Activated naive CD4-positive, alpha-beta T cell (primary cell): ENCODE measurements at places on chromosomes 6 and 20.

GRCh38 chr20:63698739-63699465 is 2.5 kb downstream of the TNFRSF6B start:
- DNase-seq, result no peak

GRCh38 chr6:111861431-111861885 is 11.8 kb downstream of the FYN start:
- DNase-seq, result no peak

DNA sequence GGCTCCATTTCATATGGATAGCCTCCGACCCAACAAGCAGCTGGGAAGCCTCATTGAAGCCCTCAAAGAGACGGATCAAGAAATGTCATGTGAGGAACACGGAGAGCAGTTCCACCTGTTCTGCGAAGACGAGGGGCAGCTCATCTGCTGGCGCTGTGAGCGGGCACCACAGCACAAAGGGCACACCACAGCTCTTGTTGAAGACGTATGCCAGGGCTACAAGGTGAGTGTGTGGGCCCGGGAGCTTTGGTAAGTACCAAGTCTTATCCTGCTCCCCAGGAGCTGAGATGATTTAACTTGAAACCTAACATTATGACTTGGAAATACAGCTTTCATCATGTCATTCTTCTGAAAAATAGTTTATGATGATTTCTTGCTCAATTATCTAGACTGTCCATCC is 4.1 kb downstream of the TRIM38 start:
- no peak for DNase-seq

DNA sequence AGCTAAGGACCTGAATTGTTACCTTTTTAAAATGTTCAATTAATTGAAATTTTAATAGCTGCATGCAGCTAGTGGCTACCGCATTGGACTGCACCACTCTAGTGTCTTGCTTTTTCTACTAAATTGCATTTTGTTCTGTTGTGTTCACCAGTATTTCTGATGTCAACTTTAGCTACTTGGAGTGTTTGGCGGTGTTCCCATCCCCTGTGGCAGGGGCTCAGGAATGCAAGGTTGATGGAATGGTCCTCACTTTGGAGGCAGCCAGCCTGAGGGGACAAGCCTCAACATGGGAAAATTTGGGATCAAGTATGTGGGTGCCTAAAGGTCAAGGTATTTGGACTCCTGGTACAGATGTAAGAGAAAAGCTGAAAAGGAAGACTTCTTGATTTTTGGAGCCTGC is 230.1 kb upstream of the PRND start:
- no peak for DNase-seq

DNA sequence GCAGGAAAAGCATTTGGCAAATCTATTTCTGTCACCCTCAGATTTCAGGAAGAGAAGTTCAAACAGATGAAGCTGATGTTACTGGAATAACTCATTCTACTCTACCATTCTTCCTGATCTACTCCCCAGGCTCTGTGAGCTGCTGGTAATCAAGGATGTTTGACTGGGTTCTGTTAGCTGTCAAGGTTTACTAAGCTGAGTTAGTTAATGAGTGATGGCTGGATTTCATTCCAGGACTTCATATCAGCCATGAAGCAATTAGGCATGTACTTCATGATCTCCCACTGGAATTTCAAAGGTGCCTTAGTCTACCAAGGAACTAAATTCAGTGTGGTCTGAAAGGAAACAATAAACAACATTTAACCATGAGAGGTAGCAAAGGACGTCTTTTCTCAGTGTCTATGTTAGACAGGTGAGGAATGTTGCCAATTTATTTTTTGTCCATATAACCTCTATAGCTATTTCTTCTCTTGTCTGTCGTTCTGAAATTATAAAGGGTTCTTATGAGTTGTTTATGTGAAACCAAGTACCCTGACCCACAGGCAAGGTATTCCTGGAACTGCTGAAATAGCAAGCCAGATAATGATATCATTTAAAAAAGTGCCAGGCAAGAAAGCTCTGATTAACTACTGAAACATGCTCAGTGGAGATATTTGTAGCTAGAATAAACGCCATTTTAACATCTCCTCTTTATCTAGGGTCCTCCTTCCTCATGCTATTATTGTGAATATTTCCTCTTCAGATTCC is 112.9 kb downstream of the BACH2 start:
- no peak for DNase-seq

DNA sequence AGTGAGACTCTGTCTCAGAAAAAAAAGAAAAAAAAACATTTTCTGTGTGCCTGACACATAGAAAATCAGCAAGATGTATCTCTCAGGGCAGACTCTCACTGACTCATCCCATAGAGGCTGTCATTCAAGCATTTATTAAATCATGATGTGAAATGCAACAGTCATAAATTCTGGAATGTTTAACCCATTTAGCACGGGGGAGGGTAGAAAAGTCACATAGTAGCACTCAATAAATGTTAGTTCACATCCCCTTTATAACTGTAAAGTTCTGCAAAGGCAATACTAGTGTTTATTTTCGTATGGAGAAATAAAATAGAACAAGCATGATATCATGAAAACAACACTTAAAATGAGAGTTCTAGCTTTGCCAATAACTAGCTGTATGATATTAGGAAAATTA is 15.5 kb upstream of the CARMIL1 start:
- no peak for DNase-seq

DNA sequence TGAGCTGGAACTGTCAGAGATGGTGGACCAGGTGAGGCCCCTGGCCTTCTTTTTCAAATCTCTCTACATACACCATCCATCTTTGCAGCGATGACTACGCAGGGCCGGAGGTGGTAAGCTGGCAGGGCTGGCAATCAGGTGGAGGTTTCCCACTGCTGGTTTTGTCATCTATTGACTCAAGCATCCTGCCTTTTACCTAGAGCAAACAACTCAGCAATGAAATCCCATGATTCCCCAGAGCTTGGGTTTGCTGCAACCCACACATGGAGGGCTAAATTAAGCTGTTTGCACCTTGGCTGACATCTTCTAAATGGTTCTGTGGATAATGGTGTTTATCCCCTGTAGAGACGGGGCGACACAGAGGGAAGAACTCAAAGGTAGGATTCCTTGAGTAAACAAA is 170.2 kb downstream of the SCP2D1 start:
- DNase-seq, result no peak

- no peak for DNase-seq
Observed at GRCh38 chr6:112207131-112207530, 47.2 kb downstream of the LAMA4 start.

DNA sequence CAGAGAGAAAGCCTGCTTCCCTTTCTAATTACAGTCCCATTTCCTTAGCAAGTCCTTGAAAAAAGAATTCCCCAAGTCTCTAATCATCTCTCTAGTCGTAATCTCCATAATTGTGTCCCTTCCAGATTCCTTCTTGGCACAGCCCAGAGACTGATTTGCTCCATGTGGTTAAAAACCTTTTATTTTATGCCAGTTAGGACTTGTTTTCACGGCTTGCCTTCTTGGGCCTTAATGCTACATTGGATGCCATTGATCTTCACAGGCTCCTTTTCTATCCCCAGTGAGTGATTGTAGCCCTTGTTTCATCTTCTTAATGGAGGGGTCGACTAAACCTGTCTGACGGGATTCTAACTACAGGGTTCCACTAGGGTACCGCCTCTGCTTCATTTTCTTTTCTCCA is 650.6 kb upstream of the ARID1B start:
- DNase-seq, result no peak

- DNase-seq, result no peak
Observed at GRCh38 chr6:3351829-3352524, 93.2 kb downstream of the PSMG4 start.

DNA sequence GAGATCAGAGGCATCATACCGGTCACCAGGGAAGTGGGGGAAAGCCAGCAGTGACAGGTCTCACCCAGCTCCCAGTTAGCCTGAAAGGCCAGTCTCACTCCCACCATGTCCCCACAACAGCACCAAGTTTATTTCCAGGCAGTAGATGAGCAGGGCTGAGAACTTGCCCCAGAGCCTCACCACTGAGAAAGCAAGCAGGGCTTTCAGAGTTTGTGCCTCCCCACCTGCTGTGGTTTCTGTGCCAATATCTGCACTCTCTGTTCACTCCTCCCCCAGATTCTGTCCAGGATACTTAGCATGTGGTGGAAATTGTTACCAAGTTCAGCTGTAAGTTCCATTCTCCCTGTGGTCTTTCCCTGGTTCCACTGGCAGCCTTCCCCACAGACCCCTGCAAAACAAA is 255.0 kb upstream of the HTR1E start:
- no peak for DNase-seq

GRCh38 chr6:72746276-72746675 is 124.4 kb downstream of the KCNQ5 start:
- no peak for DNase-seq

DNA sequence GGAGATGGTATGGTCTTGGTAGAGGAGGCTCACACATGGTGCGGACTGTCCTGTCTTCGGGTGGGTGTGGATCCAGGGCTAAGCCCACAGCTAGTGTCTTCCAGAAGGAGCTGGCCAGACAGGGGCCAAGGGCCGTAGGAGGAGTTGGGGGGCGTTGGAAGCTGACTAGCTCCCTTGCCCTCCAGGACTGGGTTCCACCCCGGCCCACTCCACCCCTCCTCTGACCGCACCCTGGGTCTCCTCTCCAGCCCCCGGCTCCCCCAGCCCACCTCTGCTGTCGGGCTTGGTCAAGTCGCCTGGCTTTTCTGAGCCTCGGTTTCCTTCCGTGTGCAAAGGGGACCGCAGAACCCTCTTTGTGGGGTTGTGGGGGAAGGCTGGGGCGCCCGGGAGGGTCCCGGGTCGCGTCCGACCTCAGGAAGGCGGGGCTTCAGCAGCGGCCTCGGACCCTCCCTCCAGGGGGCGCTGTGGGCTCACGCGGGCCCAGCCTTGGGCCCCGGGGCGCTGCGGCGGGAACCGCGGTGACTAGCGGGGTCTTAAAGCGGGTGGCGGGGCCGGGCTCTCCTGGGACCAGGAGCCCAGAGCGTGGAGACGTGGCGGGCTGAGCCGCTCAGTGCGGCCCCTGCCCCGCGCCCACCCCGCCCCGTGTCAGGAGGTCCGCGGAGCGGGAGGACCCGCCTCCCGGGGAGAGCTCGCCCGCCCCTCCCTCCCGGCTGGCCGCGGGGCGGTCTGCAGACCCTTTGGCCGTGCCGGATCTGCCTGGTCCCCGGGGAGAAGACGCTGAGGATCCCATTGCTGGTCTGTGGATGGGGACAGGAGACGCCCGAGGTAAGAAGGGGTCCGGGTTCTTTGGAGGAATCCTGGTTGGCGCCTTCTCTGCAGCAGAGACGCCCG is 5.4 kb downstream of the NPBWR2 start:
- DNase-seq, result peak; percentile 49

DNA sequence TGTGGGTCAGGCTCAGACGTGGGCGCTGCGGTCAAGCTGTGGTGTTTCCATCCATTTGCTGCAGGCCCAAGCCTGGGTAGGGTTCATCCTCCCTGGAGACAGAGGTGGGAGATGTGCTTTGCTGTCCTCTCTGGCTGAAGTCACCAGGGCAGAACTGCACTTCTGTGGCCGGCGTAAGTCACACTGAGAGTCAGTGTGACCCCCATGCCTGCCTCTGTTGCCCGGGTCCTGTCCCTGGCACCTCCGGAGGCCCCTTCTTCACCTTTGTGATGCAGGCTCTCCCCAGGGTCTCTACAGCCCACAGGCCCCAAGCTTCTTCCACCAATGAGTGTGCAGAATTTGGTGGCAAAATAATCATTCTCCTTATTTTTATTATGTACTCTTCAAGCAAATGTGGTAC is 53.8 kb upstream of the DACT2 start:
- no peak for DNase-seq

GRCh38 chr20:3911956-3912355 is 22.8 kb downstream of the PANK2 start:
- DNase-seq, result no peak

GRCh38 chr6:166387642-166388289 is 5.0 kb upstream of the MPC1 start:
- DNase-seq, result no peak

DNA sequence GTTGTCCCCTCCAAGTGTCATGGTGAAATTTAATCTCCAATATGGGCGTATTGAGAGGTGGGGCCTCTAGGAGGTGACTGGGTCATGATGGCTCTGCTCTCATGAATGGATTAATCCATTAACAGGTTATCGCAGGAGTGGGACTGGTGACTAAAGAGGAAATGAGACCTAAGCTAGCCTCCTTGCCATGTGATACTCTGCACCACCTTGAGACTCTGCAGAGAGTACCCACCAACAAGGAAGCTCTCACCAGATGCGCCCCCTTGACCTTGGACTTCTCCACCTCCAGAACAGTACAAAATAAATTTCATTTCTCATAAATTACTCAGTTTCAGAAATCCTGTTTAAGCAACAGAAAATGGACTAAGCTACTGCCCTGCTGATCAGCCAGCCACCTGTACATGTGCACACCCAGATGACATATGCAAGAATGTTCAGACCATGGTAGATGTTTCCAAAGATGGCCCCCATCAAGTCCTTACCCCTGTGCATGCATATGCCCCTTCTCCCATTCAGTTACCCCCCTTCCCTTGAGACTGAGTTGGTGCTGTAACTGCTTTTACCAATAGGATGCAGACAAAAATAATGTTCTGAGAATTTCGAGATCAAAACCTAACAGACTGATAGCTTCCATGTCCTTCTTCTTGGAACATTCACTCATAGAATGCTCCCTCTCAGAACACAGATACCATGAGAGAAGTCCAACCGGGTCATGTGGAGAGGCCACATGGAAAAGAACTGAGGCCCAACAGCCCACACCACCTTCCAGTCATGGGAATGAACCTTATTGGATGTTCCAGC is 28.4 kb downstream of the MAP3K5 start:
- DNase-seq, result no peak

GRCh38 chr6:34243901-34244884 is 4.6 kb downstream of the SMIM29 start:
- DNase-seq, result no peak

- DNase-seq, result no peak
Observed at GRCh38 chr6:54878718-54879117, 32.1 kb downstream of the FAM83B start.

DNA sequence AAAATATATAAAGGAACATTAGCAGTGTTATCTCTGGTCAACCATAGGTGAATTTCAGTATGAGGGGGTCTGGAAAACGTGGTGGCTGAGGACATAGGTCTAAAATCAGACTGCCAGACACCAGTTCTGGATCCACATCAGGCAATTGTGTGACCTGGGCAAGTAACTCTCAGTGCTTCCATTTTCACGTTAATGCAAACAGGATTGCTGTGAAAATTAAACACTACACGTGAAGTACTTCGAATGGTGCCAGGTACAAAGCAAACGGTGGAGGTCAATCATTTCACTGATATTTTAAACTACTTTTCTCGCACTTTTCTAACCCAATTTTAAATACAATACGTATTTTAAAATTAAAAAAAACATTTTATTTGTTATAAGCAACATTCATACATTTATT is 315.7 kb downstream of the TRDN start:
- DNase-seq, result no peak
